ENCODE measurements at places on chromosomes 12 and 14. TPM values are rescaled to one million over a fixed set of nuclear protein-coding genes. Genes with fewer than 3 reads are reported as not detected.

MMP17 gene
- 7.8 TPM for total RNA-seq

MYF6 gene
- not detected for total RNA-seq

FAM181A gene
- total RNA-seq, result not detected

CLEC2A gene
- not detected for total RNA-seq

RTRAF gene
- 173 TPM for total RNA-seq

DLK1 gene
- total RNA-seq, result not detected

FGD4 gene
- 28.5 TPM for total RNA-seq

PLBD1 gene
- total RNA-seq, result 0.86 TPM

ZNF641 gene
- total RNA-seq, result 11.8 TPM

TMEM260 gene
- 14.0 TPM for total RNA-seq
